Activated CD4-positive, alpha-beta T cell treated with anti-CD3 and anti-CD28 coated beads, Interleukin-2, Interleukin-6, amounts not matched to agents 100 ng/mL and 50 ng/mL, durations not matched to agents 16 hours and 8 hours (primary cell): ENCODE measurements at places on chromosomes 11 and 22.

DNA sequence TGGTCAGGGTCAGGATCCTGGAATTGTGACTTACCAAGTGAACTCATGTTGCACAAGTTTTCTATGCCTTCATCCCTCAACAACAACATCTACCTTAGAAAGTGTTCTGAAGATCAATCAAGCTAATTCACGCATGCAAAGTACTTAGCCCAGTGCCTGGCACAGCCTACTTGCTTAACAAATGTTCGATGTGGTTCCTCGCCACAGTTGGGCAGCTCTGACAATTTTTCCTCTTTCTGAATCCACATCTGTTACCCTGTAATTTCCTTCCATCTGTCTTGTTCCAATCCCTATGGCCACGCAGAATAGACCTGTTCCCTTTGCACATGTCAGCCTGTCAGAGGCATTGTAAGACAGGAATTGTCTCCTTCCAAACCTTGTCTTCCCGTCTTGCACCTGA is 1415.2 kb downstream of the TBC1D22A start:
- no peak for DNase-seq

GRCh38 chr11:8262552-8263108 is 1.0 kb downstream of the LMO1 start:
- DNase-seq = peak; percentile 26

- no peak for DNase-seq
These were observed 138.2 kb downstream of the BBOX1 start for GRCh38 chr11:27178859-27179258.

GRCh38 chr22:40002935-40003715 is 8.4 kb downstream of the FAM83F start:
- DNase-seq = no peak

- no peak for DNase-seq
These were observed 3.6 kb upstream of the MRPL23 start for GRCh38 chr11:1943576-1943975.

GRCh38 chr11:64094463-64095260 is 58.9 kb downstream of the FLRT1 start:
- DNase-seq = no peak

GRCh38 chr22:35446365-35446764 is 46.4 kb downstream of the MCM5 start:
- DNase-seq = no peak

GRCh38 chr11:65435411-65435931 is 12.9 kb downstream of the NEAT1 start:
- DNase-seq = no peak

DNA sequence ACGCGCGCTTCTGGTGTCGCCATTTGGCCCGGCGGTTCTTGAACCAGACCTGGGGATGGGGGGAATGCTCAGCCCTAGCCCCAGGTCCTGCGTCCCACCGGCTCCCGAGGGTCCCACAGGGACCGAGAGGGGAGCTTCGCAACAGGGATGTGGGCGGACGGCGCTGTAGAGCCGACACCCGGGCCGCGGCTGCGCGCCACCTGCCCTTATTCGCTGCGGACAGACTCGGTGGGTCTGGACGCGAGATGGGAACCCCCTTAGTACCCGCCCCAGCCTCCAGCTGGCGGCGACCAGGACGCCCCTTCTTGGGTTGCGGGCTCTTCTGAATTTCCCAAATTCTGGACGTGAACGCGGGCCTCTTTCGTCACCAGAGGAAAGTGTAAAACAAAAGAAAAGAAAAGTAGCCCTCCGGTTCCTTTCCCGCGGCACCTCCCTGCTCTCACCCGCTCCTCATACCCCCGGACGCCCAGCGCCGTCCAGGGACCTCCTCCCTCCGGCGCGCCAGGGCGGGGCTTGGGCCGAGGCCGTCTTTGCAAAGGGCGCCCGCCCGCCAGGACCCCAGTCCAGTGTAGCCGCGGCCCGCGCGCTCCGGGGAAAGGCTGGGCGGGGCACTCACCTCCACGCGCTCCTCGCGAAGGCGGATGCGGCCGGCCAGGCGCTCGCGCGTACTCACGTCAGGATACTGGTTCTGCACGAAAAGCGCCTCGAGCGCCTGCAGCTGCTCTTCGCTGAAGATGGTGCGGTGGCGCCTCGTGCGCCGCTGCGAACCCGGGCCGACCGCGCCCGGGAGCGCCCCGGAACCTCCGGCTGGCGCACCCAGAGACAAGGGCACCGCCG is 827 bp downstream of the GSC2 start:
- peak; percentile 64 for DNase-seq

DNA sequence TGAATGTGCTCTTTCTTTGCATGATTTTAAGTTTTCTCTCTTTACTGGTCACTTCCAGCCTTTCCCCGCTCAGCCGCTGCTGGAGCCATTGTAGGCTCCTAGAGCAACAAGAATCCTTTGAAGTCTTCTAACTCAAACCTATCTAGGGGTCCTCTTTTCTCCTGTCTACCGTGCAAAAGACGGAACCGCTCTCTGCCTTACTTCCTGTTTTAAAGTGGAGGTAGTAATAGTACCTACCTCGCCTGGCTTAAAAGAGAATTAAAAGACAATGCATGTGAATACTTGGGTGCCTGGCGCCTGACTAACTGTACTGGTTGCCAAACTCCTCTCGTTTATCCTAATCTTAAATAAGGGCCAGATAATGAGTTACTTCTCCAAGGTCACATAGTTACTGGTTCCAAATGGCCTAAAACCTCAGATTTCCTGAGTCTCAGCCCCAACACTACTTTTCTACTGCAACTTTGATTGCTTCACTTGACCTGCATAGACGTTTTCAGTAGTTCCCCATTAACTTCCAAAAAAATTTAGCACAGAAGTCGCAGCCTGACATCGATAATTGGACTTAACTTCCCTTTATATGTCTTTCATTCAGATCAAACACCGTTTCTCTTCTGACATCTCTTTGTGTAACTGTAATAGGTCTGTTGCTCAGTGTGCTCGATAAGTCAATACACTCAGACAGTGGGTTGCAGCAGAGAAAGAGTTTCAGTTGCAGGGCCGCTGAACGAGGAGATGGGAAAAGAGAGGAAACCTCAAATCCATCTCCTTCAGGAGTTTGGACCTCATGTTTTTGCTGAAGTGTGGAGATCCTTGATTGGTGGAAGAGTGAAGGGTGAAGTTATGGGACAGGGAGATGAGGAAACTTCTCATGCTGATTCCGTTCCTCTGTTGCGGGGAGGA is 891 bp downstream of the SAMM50 start:
- peak; percentile 42 for DNase-seq

- DNase-seq = no peak
These were observed 13.5 kb downstream of the CCDC81 start for GRCh38 chr11:86388198-86388597.

DNA sequence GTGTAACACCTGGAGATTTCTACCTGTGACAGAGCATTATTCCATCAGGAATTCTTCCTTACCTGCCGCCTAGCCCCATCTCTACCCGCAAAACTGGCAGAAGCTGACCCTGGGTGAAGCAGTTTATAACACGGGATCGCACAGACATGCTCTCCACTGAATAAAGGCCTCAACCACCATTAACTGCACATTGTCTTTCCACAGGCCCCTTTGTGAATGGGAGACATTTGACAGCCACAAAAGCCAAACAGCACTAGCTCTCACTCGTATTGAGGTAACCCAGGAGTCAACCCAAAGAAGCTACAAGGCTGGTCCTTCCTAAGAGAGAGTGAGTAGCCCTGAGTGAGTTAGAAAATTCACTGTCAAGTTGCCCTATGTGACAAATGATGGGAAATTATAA is 135.6 kb downstream of the RCN1 start:
- DNase-seq = no peak

- DNase-seq = no peak
These were observed 193.9 kb downstream of the SNX19 start for GRCh38 chr11:130722401-130722800.

GRCh38 chr22:38353142-38353629 is 36.0 kb upstream of the CSNK1E start:
- DNase-seq = peak; percentile 79

GRCh38 chr11:65834202-65834601 is 439 bp downstream of the SNX32 start:
- DNase-seq = no peak

DNA sequence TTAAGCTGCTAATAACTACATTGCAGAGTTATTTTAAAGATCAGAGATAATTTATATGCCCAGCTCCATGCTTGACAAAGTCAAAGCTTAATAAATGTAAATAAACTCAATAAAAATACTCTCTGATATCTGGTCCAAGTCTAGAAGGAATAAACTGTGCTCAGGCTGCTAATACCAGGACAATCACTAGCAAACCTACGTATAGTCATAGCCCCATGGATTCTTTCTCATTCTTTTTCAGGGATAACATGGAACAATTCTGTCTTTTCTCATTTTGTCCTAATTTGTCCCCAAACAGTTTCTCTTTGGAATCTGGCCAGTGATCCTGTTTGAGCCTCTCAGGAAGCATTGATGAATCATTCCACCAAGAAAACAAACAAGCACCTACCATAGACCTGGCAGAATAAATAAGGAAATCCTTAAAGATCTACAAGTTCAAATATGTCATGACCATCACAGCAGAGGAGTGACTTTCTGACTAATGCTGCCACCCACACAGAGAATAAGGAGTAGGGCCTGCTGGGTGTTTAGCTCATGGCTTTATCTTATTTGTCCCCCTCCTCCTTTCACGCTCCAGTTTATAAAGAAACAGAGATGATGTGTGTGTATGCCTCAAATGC is 14.1 kb upstream of the B3GNT6 start:
- no peak for DNase-seq

GRCh38 chr11:20178976-20179375 is 18.7 kb upstream of the DBX1 start:
- no peak for DNase-seq

- no peak for DNase-seq
These were observed 17.2 kb upstream of the CTSD start for GRCh38 chr11:1780700-1781592.

DNA sequence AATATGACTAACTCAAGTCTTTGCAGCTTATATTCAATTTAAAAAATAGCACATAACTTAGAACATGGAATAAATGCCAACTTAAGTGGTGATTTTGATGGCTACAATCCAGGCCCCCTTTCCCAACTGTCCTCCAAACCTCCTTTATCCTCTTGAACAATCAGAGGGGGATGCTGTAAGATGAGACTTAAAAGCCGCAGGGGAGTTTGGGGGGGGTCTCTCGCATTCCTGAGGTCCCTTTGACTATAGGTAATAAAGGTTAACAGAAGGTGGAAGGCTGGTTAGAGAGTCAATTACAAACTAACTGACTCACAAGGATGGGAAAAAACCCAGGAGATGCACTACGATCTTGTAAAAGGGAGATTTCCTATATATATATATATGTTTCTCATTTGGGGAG is 101.8 kb downstream of the KIRREL3 start:
- DNase-seq = no peak

GRCh38 chr11:23497040-23497439 is 636.8 kb upstream of the CCDC179 start:
- DNase-seq = no peak

- DNase-seq = no peak
These were observed 188.5 kb upstream of the MPPED2 start for GRCh38 chr11:30774496-30775232.

- no peak for DNase-seq
These were observed 21.6 kb upstream of the TEF start for GRCh38 chr22:41360126-41360525.

GRCh38 chr11:73752216-73752867 is 8.5 kb downstream of the RAB6A start:
- DNase-seq = no peak

DNA sequence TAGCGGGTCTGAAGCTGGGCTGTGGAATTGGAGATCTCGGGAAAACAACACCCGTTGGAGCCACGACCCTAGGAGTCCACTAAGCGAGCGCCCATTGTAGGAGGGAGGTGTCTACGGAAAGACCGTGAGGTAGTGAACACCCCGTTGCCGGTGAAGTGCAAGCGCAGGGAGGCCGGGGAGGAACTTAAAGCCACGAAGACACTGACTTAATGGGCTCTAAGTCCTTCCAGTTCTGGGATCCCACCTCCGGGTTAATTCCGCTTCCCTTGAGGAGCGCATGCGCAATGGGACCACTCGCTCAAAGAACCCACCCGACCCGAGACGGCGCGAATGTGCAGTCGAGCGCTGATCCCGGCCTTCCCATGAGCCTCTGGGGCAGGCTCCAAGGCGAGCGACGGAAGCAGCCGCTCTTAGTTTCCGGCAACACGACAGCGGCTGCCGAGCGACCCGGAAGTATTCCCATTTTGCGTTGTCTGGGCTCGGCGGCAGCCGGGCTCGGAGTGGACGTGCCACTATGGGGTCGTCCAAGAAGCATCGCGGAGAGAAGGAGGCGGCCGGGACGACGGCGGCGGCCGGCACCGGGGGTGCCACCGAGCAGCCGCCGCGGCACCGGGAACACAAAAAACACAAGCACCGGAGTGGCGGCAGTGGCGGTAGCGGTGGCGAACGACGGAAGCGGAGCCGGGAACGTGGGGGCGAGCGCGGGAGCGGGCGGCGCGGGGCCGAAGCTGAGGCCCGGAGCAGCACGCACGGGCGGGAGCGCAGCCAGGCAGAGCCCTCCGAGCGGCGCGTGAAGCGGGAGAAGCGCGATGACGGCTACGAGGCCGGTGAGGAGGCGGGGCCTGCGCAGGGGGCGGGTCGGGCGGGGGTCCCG is at the start of gene SART1:
Gene SART1, plus strand, starts transcription at position 468 of the 874 bp plus-strand sequence. Its CDS starts 47 bp downstream, at position 515.
- DNase-seq = peak; percentile 98

GRCh38 chr22:28448625-28449024 is 231.0 kb downstream of the TTC28 start:
- DNase-seq = no peak

GRCh38 chr11:8503910-8504364 is 90.1 kb downstream of the STK33 start:
- DNase-seq = no peak

DNA sequence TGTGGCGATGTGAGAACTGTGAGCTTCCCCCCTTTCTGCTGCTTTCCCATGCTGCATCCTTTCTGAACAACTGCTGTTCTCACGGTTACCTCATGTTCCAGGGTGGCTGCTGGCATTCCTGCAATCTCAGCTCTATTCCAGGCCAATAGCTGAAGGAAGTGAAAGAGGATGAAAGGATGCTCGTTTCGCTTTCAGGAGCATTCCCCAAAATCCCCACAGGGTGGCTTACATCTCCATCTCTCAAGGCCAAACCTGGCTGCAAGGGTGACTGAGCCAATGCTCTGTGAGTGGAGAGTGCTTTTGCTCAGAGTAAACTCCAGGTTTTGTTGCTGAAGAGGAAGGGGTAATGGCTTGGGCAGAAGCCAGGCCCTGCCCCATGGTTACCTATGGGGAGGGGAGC is 848.2 kb downstream of the BRD1 start:
- no peak for DNase-seq

DNA sequence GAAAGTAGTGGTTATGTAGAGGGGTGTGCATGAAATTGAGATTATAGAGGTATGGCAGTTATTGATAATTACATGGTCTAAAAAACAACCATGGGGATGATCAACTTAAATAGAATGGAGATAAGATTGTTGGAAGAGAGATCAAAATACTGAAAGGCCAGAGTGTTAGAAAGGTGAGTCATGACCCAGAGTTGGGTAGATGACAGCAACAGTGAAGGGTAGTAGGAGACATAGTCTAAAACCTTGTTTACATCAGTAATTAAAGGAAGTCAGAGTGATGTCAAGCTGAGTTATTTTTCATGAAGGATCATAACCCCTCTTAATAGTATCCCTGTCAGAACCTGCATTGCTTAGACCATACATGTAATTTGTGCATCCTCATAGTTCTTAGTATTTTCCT is 110.9 kb downstream of the ELP4 start:
- no peak for DNase-seq

- peak; percentile 39 for DNase-seq
These were observed 4.9 kb upstream of the TCN2 start for GRCh38 chr22:30602049-30602448.

- no peak for DNase-seq
These were observed 620.3 kb downstream of the NELL1 start for GRCh38 chr11:21289686-21290085.

- no peak for DNase-seq
These were observed 88.2 kb downstream of the CWC15 start for GRCh38 chr11:94885133-94885532.

- DNase-seq = no peak
These were observed 1.3 kb downstream of the CST6 start for GRCh38 chr11:66012946-66013761.
